ENCODE measurements at places on chromosomes 2 and 18. TPM values are rescaled to one million over a fixed set of nuclear protein-coding genes. Genes with fewer than 3 reads are reported as not detected.

Gene GREB1
- total RNA-seq, result 11.0 TPM

Gene MYO7B
- total RNA-seq, result 2.8 TPM

Gene AQP12A
- not detected for total RNA-seq

Gene AQP12B
- total RNA-seq, result 0.89 TPM

Gene IL1RL1
- total RNA-seq, result 0.29 TPM

Gene ALKAL2
- total RNA-seq, result 5.9 TPM

Gene ALPG
- not detected for total RNA-seq

Gene ACMSD
- not detected for total RNA-seq

Gene CCDC141
- 12.5 TPM for total RNA-seq

Gene PIEZO2
- total RNA-seq, result 0.89 TPM

Gene PPP1CB
- 200 TPM for total RNA-seq

Gene CD8B2
- not detected for total RNA-seq

Gene EIF2B4
- total RNA-seq, result 21.0 TPM

Gene TCF23
- not detected for total RNA-seq

Gene BUB1
- 9.6 TPM for total RNA-seq

Gene ARHGAP15
- not detected for total RNA-seq

Gene TEX44
- total RNA-seq, result not detected

Gene ST6GAL2
- total RNA-seq, result 9.0 TPM

Gene C2orf81
- total RNA-seq, result not detected

Gene IMPACT
- 10.9 TPM for total RNA-seq

All from stomach (tissue), 19 donors.